CD8-positive, alpha-beta memory T cell (primary cell): ENCODE measurements at places on chromosomes 7 and 10. TPM values are rescaled to one million over a fixed set of nuclear protein-coding genes. Genes with fewer than 3 reads are reported as not detected.
A peak's percentile ranks its signal among the peaks of the same experiment; 100 is the strongest.

Gene FXYD4
- total RNA-seq: not detected

Gene MET
- total RNA-seq: 4.3 TPM

Gene EN2
- not detected for total RNA-seq

Gene RNF32
- total RNA-seq: 0.83 TPM

Gene LIPN
- total RNA-seq: not detected

Gene PIK3AP1
- total RNA-seq: 6.7 TPM

Gene PHKG1
- total RNA-seq: 1.2 TPM

Gene WEE2
- not detected for total RNA-seq

Gene PUS7
- total RNA-seq: 30.4 TPM

DNA sequence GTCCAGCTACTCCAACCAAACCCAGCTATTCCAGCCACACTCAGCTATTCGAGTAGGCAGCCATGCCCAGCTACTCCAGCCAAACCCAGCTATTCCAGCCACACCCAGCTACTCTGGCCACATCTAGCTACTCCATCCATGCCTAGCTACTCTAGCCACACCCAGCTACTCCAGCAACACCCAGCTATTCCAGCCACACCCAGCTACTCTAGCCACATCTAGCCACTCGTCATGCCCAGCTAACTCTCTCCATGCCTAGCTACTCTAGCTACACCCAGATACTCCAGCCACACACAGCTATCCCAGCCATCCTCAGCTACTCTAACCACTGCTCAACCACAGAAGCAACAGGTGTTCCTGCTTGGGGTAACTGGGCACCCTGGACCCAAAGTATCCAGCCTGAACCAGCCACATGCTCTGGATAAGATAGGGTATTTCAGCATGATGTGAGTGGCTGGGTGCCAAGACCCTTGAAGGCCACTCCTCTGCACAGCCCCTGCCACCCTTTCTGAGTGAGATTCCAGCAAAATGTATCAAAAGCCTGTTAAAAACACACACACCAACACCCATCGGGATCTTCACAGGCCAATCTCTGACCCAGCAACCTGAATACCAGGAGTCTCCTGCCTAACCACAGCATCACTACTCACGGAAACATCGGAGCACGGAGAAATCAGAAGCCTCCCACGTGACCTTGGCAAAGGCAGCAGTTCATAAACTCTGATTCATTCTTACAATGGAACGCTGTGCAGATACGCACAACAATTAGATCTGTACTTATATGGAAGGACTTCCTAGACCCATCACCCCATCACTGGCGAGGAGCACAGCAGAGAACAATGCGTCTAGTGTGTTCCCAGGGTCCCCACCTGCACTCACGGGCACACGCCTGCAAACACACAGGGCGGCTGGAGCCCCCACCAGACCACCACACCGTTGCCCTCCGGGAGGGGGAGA, 51.8 kb upstream of the DNAAF5 start:
- no peak overlapping the region for H3K27ac ChIP-seq
- no peaks in the 10 kb centered on the region for H3K36me3 ChIP-seq
- H3K4me3 ChIP-seq: no peak overlapping the region
- DNase-seq: no peak

DNA sequence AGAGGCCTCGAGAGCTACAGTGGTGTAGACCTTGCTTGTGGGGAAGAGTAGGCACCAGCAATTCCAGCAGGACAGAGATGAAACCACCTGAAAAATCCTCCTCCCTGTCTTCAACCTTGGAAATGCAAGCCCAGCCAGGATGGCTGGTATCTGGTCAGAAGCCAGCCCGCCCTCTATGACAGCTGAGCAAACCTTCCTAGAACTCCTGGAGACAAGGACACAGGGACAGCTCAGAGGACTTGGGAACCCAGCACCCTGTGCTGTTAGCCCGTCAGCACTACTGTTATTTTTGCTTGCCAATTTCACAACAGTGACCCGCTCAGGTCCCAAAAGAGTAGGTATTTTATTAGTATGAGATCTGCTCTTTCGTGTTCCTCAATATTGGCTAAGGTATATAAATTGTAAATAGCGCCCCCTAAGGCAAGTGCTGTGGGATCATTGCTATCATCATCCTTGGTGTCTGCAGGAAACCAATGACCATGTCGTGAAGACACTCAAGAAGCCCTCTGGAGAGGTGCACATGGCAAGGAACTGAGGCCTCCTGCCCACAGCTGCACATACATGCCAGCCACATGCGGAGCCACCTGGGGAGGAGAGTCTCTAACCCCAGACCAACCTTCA, 156.5 kb upstream of the CHST15 start:
- H3K27ac ChIP-seq: no peak overlapping the region
- no peak overlapping the region for H3K4me3 ChIP-seq
- DNase-seq: peak; percentile 29
- H3K36me3 ChIP-seq: no peaks in the 10 kb centered on the region
- H3K4me1 ChIP-seq: no peaks in the 10 kb centered on the region
- H3K27me3 ChIP-seq: no peaks in the 10 kb centered on the region

DNA sequence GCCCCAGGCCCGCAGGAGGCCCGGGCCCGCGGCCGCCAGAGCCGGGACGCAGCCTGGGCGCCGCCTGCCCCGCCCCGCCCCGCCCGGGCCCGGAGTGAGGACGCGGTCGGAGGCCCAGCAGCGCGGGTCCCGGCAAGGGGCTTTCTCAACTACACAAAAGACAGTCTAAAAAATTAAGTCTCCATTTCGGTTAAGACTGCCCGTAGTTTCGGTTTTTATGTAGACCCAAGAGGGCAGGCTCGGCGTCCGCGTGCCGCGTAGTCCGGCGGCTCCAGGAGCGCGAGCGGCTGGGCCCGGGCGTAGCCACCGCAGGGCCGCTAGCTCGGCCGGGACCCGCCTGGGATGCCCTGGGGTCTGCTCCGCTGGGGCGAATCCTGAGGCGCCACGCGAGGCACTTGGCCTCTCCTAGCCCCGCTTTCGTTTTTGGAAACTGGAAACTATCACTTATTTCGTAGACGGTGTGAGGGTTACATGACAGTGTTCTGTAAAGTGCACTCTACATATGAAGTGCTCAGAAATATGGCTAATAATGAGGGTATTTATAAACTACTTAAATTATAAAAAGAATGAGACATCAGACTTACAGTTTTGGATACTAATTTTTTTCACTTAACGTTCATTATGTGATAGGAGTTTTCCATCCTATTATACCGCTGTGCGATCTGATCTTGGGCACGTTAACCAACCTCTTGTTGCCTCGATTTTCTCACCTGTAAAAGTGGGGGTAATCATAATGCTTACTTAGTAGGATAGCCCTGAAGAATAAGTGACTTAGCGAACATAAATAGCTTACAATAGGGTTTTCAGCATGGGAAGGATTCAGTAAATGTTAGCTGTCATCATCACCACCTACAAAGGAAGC, 573 bp downstream of the BLVRA start:
- H3K27ac ChIP-seq: peak overlapping the region; percentile 79
- peak; percentile 68 for DNase-seq
- peak overlapping the region; percentile 82 for H3K4me3 ChIP-seq
- no peaks in the 10 kb centered on the region for H3K27me3 ChIP-seq

DNA sequence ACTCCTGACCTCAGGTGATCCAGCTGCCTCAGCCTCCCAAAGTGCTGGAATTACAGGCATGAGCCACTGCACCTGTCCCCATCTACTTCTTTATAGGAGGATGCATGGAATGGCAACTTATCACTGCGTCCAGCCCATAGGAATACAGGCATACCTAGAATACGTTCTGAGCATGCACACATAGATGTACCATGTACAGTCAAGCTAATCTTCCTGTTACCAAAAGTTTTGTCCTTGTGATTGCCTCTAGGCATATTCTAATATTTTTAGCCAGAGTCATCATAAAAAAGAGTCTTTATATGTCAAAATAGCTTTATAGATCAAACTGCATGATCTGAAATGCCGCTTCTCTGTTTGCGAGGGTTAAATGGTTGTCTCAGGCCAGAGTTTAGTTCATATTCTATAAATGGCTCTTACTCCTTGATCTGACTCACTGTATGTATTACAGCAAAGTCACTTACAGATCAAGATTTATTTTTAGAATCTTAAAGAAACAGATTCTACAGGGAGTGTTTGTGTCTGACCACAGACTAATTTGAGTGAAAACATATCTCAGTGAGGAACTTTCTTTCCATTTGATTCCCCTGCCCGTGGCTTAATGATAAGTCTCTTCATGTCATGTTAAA, 210.9 kb downstream of the CREB5 start:
- no peak overlapping the region for H3K4me3 ChIP-seq
- no peak overlapping the region for H3K27ac ChIP-seq
- no peaks in the 10 kb centered on the region for H3K4me1 ChIP-seq
- no peak for DNase-seq
- no peaks in the 10 kb centered on the region for H3K36me3 ChIP-seq

- DNase-seq: no peak
- no peaks in the 10 kb centered on the region for H3K27me3 ChIP-seq
- H3K27ac ChIP-seq: no peak overlapping the region
- H3K4me3 ChIP-seq: no peak overlapping the region
Observed at GRCh38 chr7:151503902-151504714, 15.6 kb downstream of the RHEB start.

- no peaks in the 10 kb centered on the region for H3K36me3 ChIP-seq
- H3K27me3 ChIP-seq: no peaks in the 10 kb centered on the region
- H3K4me3 ChIP-seq: no peak overlapping the region
- peaks cover 7% of the 10 kb centered on the region for H3K4me1 ChIP-seq
Observed at GRCh38 chr7:6505685-6506559, 45.3 kb downstream of the GRID2IP start.

- DNase-seq: peak; percentile 34
- H3K27ac ChIP-seq: no peak overlapping the region
- no peak overlapping the region for H3K4me3 ChIP-seq
- no peaks in the 10 kb centered on the region for H3K4me1 ChIP-seq
Observed at GRCh38 chr7:1225441-1226185, 7.1 kb upstream of the UNCX start.

- no peaks in the 10 kb centered on the region for H3K27me3 ChIP-seq
- no peak overlapping the region for H3K27ac ChIP-seq
- no peak for DNase-seq
- H3K4me3 ChIP-seq: no peak overlapping the region
- H3K4me1 ChIP-seq: no peaks in the 10 kb centered on the region
Observed at GRCh38 chr7:68321076-68321639, 1277.1 kb upstream of the AUTS2 start.

GRCh38 chr7:103879411-103879810, 110.0 kb downstream of the RELN start:
- H3K4me1 ChIP-seq: no peaks in the 10 kb centered on the region
- no peak overlapping the region for H3K27ac ChIP-seq
- H3K4me3 ChIP-seq: no peak overlapping the region
- no peaks in the 10 kb centered on the region for H3K36me3 ChIP-seq
- DNase-seq: no peak

DNA sequence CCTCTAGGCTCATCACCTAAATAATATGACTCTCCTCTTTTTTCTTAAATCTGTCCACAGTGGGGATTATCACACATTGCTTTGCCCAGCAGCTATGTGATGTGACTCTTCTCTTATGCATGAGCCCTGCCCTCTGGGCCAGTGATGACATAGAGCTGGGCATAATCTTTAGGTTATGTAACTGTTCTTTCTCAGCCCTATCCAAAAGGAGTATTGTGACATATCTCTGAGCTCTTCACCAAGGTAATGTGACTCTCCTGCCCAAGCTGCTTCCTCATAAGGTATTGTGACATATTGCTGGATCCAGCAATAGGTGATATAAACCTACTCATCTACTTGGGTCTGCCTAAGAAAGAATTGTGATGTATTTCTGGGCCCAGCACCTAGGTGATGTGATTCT, 37.7 kb upstream of the ZNF107 start:
- H3K27ac ChIP-seq: no peak overlapping the region
- no peaks in the 10 kb centered on the region for H3K36me3 ChIP-seq
- no peak overlapping the region for H3K4me3 ChIP-seq
- no peaks in the 10 kb centered on the region for H3K27me3 ChIP-seq
- no peaks in the 10 kb centered on the region for H3K4me1 ChIP-seq
- no peak for DNase-seq

DNA sequence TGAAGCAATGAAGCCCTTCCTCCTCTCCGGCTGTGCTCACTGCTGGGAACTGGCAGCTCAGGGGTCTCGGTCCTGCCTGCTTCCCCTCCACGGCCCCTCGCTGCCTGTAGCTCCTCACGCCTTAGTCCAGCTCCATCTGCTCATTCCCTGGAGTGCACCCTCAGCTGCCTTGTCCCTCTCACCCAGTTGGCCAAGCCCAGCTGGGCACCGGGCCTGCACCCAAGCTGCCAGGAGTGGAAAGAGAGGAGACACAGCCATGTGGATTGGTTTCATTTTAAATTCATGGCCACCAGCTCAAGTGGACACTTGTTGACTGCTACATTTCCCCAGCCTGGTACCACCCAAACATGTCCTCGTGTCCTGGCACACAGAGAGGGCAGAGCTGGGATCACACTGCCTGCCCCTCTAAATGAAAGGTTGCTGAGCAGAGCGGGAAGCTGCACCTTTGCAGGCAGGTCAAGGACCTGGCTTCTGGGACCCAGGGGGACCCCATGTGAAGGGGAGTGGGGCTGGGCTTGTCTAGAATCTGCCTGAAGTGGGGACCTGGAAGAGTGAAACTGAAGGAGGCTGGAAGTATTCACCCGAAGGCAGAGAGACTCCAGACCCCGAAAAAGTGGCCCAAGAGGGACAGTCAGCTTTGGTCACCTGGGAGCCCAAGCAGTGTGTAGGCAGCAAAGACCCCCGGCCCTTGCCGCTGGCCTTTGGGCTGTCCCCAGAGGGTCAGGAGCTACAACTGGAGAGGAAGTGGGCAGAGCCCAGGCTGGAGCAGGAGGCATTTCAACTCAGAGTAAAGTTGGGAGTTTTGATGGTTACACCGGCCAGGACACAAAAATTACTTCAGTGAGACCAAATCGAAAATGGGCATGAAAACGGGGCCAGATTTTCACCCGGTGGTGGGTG, 15.0 kb upstream of the BNIP3 start:
- no peak for DNase-seq
- H3K36me3 ChIP-seq: no peaks in the 10 kb centered on the region
